ENCODE measurements at places on chromosomes 12 and 14.

DNA sequence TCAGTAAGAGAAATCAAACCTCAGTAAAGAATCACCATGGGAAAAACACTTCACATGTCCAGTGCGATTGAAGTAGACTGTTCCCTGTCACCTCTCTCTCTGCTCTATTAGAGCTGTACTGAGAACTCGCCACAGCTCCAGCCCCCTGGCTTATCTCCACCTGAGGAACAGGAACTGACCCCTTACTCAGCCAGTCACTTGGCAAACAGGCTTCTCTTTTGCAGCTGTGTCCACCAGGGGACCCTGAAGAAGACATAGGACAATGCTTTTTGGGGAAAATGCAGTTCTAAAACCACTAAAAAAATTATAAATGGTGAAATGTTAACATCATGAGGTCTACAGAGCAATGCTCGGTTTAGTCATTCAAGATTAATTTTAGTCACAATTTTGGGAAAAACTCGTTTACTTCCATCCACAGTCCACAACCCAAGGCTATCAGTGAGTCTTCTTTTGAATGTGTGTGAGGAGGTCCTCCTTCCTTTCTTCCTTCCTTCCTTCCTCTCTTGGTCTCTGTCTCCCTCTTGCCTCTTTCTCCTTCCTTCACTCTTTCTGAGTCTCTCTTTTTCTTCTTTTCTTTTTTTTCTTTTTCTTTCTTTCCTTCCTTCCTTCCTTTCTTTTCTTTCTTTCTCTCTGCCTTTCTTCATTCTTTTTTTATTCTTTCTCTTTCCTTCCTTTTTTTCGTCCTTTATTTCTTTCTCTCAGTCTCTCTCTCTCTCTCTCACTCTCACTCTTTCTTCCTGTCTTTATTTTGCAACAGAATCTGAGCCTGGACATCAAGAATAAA, 1189.5 kb upstream of the TMEM132C start:
- DNase-seq = no peak

- DNase-seq = no peak
Measured at GRCh38 chr12:851913-852312, 97.6 kb downstream of the RAD52 start.

DNA sequence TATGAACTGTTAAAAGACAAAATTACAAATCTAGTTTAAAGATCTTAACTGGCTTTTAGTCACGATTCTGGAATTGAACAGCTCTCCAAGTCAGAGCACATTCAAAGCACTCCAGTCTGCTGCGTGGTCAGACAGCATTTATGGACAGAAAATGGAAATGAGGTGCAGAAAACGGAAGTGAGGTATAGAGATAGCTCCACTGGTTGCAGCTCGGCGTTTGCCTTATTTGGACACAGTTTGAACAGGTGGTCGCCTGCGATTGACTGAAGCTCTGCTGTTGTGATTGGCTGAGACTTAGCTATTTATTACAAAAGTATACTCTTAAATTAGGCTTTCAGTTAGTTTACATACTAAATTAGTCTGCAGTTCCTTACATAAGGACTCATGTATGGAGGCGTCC, 28.3 kb downstream of the TRIM9 start:
- no peak for DNase-seq

GRCh38 chr14:52547526-52547925, 4.8 kb downstream of the TXNDC16 start:
- DNase-seq = no peak

GRCh38 chr12:57146961-57147944, at the start of gene LRP1-AS:
LRP1-AS (minus strand) TSS chr12:57147619.
- DNase-seq = no peak

DNA sequence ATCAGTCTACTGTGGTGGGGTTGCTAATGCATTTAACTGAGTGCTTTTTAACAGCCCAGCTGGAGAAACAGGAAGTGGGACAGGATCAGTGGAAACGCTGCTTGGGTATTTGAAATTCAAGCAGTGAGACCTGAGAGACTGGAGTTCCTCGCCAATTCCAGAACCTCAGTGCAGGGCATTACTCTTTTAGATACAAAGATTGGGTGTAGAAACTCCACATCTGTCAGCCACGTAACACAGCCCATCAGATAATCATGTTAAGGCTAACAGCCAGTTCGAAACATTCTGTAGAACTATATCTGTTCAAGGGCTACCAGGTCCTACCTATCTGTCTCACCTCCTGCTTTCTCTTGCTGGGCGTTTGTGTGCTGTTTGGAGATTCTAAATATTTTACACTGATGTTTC, 45.5 kb downstream of the RAD52 start:
- no peak for DNase-seq

GRCh38 chr12:116002890-116003536, 274.5 kb downstream of the MED13L start:
- DNase-seq = no peak

Measured in stimulated activated CD4-positive, alpha-beta T cell treated with anti-CD3 and anti-CD28 coated beads, TNF-alpha, amount 100 ng/mL, for 24 hours (primary cell).